Activated CD4-positive, alpha-beta memory T cell treated with anti-CD3 and anti-CD28 coated beads, Interleukin-2, amount 10 ng/mL, durations not matched to agents 7 days and 5 days (primary cell): ENCODE measurements at places on chromosomes 13 and 19.

- no peak for DNase-seq
Measured at GRCh38 chr19:41334793-41335192, 18.9 kb downstream of the TGFB1 start.

DNA sequence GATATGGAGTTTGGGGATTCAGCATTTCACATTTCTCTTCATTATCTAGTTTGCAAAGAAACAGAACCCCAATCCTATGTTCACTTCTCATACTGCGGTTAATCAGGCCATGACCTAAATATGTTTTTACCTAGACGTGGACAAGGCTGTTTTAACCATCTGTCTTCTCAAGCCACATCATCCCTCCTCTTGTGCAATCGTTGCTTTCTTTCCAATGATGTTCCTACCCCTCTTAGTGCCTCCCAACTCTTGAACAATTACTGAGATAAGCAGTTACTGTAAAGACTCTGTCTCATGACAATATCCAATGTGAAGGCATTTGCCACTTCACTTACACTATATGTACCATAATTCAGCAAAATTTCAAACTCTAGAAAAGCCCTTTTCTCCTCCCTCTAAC, 406.2 kb downstream of the LIG4 start:
- no peak for DNase-seq

DNA sequence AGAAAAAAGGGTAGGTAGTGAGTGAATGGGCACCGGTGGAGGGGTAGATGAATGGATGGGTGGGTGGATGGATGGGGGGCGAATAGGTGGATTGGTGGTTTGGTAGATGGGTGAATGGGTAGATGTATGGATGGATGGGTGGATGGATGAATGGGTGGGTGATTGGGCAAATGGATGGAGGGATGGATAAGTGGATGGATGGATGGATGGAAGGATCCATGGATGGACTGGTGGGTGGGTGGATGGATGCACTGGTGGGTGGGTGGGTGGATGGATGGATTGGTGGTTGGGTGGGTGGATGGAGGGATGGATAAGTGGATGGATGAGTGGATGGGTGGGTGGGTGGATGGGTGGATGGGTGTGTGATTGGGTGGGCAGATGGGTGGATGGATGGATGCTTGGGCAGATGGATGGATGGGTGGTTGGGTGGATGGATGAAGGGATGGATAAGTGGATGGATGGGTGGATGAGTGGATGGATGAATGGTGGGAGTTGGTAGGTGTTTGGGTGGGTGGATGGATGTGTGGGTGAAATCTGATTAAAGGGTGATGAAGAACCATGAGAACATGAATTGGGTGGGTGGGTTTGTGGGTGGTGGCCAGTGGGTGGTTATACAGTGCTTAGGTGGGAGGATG, 2.3 kb downstream of the ANKRD24 start:
- no peak for DNase-seq

DNA sequence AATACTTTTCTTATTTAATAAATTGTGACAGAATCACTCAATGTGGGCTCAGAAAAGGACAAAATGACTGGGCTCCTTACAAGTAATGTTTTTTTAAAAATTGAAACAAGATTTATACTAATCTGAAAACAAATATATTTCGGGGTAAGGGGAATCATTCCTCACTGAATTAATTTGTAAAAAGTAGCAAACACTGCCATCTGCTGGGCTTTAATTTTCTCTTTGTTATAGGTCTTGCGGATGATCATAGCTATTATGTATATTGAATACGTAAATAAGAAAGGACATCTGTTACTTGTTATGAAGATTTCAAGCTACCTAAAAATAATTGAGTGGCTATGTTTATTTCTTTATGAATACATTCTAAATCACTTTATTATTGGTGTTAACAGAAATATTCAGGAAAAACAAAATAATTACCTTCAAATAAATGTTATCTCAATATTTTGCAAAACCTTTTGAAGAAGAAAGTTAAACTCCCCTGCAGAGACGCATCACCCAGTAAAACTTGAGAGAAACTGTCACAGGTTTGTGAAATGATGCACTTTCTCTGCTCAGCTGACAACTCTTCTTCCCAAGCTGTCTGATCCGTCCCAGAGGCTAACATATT, 17.8 kb upstream of the ENOX1 start:
- DNase-seq: no peak

DNA sequence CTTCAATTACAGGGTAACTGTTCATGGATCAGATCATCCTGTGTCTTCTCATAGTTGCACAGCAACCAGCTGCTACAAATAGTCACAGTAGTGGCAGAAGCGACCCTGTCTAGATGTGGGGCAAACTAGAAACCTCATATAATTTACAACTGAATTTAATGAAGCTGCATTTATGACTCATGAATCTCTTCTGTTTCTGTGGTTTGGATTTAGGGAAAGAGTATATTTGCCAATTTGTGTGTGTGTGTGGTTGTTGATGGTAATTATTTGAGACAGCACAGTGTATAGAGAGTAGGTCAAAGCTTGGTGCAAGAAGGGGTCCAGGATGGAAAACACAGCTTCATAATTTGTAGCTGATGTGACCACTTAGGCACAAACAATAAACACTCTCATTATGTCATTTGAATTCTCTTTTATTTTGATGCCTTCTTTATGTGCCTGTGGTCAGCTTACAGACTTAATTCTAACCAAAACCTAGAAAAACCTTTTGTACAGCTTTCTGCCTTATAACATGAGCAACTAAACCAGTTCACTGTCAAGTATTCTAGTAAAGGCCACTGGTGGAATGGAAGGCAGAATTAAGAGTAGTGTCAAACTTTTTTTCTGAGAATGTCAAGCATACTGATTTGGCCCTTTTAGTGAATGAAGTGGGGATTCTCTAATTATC, 218.1 kb downstream of the TBC1D4 start:
- DNase-seq: no peak

GRCh38 chr13:74273581-74273980, 139.4 kb upstream of the KLF12 start:
- no peak for DNase-seq

DNA sequence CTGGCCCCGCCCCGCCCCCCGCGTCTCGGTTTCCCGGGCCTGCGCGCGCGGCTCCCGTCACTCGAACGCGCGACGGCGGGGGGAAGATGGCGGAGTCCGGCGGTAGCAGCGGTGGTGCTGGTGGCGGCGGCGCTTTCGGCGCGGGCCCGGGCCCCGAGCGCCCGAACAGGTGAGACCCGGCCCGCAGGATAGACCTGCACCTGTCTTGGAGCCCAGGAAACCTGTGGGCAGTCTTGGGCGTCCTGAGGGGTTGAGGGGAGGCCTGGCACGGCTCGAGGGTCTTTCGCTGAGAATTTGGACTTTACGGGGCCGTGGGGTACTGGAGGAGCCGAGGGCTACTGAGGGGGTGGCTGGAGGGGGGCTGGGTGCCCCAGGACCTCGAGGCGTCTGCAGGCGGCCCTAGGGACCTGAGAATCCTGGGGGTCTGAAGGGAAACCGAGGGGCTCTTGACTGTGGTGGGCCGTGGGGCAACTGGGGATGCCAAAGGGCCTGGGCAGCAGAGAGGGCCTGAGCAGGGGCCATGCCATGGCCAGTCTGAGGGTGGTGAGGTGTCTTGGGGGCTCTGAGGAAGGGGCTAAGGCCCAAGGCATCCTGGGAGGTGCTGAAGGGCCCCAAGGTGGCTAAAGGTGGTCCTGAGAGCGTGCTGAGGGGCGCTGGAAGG, at the start of gene KLHL26:
Gene KLHL26 (plus strand): TSS at position 60 of the 661 bp plus-strand sequence. CDS start 27 bp downstream, at position 87.
- DNase-seq: no peak

- no peak for DNase-seq
Measured at GRCh38 chr19:42178791-42179674, 38.4 kb downstream of the DEDD2 start.

GRCh38 chr19:23917856-23918255, 3.2 kb downstream of the ZNF726 start:
- DNase-seq: no peak

DNA sequence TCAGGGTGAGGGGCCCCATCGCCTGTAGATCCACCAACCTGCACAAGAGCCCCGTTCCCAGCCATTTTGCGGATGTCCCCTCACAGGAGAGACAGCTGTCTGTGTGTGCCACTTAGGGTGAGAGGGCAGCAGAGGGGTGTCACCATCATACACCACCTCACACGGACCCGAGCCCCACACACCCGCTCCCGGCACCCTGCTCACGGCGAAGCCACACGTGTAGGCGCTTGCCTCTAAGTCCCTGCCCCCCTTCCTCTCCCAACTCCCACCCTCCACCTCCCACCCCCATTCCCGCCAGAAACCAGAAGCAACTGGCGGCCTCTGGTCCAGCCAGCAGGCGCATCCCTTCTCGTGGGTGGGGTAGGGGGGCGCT, 4.0 kb upstream of the DPF1 start:
- no peak for DNase-seq

- DNase-seq: no peak
Measured at GRCh38 chr13:28055357-28055756, 45.0 kb downstream of the FLT3 start.

DNA sequence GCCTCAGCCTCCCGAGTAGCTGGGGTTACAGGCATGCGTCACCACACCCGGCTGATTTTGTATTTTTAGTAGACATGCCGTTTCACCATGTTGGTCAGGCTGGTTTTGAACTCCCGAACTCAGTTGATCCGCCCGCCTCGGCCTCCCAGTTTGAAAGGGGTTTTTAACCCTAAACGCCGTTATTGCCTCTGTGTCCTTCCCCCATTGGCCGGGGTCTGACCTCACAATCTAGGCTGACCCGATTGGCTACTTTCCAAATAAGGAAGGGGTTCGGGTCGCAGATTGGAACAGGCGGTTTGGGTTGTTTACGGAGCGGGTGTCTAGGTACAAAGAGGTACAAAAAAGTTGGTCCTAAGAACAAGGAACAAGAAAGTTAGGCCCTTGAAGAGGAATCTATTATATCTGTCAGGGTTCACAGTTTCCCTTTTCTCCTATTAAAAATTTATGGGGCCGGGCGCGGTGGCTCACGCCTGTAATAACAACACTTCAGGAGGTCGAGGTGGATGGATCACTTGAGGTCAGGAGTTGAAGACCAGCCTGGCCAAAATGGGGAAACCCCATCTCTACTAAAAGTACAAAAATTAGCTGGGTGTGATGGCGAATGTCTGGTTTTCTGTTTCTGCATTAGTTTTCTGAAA, 1.0 kb downstream of the ZNF253 start:
- DNase-seq: peak; percentile 64

DNA sequence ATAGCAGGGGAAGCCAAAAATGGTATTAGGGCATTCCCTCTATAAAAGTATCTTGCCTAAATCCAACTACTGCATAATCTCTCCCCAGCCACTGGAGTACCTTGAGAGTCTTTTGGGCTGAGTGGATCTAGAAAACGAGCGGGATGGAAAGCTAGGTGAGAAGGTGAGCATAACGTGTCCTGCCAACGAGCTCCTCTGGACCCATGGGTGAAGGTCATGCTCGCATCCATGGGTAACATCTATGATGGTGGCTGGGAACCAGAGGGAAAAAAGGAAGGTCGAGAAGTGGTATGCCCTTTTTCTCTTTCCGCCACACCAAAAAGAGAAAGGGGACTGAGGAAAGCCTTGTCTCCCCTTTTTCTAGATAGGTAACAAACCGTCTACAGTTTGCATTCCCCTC, 63.0 kb downstream of the ZNF208 start:
- no peak for DNase-seq

DNA sequence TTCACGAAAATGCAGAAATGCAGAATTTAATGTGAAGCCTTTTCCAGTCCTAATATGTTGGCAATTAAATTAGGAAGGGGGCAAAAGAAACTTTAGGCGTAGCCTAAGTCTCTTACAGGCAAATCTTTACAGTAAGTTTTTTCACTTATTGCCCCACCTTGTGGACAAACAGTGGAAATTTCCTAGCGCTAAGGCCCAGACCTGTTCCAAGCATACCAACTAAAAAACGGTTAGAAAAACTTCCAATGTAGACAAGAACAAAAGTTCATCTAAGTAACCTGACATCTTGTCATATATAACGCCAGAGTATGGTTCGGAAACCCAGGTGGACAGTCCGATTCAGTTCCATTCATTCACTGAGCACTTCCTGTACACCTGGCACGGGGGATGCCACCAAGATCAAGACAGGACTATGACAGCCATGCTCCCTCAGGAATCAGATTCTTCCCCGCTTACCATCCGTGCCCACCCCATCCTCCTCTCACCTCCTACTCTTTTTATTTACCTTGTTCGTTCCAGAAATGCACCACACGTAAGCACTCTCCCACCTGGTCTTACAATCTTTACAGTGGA, 4.9 kb downstream of the ZAR1L start:
- peak; percentile 28 for DNase-seq

GRCh38 chr19:35937345-35938281, 1.4 kb downstream of the LRFN3 start:
- no peak for DNase-seq

DNA sequence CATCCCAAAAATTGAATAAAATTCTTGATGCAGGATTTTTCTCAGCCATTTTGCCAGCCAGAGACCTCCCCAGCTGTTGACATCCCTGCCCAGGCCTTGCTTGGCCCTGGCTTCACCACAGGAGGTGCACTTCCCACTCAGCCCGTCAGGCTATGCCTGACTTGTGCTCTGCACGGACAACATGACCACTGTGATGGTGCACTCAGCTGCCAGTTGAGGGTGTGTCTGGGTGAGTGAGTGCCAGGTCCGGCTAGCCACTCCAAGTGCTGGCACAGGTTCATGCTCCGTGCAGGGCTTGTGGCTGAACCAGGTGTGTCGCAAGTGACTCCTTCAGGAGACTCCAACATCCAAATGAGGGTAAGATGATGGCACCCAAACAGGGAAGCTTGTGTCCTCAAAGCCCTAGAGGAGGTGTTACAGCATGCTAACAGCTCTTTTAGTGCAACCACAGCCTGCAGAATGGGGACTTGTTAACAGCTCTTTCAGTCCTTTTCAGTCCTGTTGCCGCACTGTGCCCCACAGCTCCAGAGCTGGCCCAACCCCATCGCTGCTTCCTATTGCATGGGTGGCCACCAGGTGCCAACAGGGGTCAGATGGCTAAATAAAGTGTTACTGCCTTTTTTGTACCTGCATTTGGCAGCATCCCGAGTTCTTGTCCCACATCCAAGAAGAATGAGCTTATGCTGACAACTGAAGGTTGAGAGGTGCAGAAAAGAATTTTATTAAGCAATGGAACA, 380.7 kb downstream of the SLITRK5 start:
- DNase-seq: no peak

- DNase-seq: no peak
Measured at GRCh38 chr19:1076046-1076386, 9.0 kb downstream of the ARHGAP45 start.

- DNase-seq: no peak
Measured at GRCh38 chr13:45042539-45042938, 53.2 kb downstream of the GPALPP1 start.

GRCh38 chr19:28494461-28494860, 718.5 kb downstream of the UQCRFS1 start:
- no peak for DNase-seq

DNA sequence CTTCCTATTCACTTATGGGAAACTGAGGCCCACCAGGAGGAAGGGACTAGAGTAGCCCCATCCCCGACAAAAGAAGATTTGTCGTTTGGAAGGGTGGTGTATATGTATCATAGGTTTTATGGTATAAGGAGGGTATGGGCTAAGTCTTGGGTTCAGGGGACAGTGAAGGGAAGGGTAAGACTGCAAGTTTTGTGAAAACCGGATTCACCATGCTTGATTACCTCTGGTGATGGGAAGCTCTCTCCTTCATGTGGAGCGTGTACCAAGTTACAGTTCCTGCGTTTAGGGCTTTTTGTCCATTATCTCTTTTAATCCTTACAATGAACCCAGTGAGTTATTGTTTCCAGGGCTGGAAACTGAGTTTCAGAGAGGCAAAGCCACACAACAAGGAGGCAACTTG, 3.8 kb downstream of the VASP start:
- DNase-seq: no peak

- DNase-seq: peak; percentile 96
Measured at GRCh38 chr19:16371540-16371986, 46.9 kb downstream of the KLF2 start.
